ENCODE measurements at places on chromosomes 3 and 15. TPM values are rescaled to one million over a fixed set of nuclear protein-coding genes. Genes with fewer than 3 reads are reported as not detected.

DNAH12 gene
- 0.09 TPM for total RNA-seq

STRIT1 gene
- not detected for total RNA-seq

GRAMD2A gene
- total RNA-seq = 0.63 TPM

GOLGA8S gene
- total RNA-seq = under 0.01 TPM

SLC22A14 gene
- not detected for total RNA-seq

- DNase-seq = no peak
Measured at GRCh38 chr3:146796078-146796477, 190.9 kb upstream of the PLSCR5 start.

DNA sequence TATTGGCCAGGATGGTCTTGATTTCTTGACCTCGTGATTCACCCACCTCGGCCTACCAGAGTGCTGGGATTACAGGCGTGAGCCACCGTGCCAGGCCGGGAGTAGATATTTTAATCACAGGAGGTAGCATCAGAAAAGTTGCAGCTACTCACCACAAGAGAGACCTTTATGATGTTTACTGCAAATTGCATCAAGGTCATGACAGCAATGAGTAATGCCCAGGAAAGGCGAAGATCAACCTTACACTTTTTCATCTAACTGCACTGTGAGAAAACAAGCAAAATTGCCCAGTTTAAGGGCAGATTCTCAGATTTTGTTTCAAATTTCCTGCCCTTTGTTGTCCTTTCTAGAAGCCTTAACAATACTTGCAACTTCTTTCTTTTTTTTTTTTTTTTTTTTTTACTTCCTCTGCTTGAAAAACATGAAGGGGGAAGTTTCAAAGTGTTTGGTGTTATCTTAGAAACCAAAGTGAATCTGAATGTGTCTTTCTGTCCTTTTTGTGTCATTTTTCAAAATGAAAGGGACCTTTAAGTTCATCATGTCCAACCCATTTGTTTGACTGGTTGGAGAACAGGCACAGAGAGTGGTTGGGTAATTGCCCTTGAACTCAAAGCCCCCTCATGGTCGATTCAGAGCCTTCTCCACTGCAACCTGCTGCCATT lies 25.0 kb downstream of the TGFBR2 start:
- no peak for DNase-seq

GRCh38 chr15:87849181-87849580 lies 407.4 kb downstream of the NTRK3 start:
- DNase-seq = peak; percentile 54

DNA sequence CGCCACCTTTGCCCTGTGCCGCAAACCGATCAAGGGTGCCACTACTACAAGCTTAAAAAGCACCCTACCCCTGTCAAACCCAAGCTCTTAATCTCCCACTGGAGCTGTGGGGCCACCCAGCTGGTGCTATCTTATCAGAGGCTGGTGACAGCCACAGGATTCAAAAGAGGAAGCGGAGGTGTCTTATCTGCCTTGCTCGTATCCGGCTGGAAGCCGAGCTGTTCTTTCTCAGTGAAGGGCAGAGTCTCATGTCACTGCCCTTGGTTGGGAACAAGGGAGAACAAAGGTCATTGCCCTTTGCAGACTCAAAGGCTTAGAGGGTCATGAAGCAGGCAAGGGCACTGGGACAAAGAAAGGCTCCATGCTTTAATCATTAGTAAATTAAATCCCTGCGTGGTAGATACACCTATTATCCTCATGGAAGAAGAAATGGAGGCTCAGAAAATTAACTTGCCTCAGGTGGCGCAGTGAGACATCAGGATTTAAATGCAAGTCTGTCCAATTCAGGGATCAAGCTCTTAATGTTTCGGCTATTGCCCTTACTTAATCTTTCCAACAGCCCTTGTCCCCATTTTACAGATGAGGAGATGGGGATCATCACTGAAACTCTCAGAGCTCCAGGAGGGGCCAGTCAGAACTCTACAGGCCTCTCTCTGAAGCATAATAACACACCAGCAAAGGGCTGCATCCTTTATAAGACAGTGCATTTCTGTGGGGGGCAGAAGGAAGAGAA lies 360.0 kb upstream of the PROK2 start:
- no peak for DNase-seq

GRCh38 chr3:186515125-186515524 lies 29.1 kb downstream of the CRYGS start:
- DNase-seq = no peak

DNA sequence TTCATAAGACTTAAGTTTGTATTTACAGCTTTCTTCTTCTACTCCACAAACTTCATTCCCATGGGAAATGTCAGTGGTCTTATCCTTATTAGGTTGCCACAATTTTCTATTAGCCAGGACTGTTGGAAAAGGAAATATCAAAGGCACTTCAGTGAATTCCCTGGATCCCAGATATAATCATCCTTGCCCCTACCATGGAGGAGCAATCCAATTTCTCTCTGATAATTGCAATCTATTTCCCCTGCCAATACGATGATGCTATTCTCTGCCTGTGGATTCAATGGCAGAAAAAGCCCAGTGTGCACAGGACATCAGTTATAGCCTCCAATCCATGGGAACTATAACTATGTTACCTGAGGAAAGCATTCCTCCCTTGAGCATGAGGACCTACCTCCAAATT lies 536.4 kb upstream of the UBE2E2 start:
- DNase-seq = no peak

DNA sequence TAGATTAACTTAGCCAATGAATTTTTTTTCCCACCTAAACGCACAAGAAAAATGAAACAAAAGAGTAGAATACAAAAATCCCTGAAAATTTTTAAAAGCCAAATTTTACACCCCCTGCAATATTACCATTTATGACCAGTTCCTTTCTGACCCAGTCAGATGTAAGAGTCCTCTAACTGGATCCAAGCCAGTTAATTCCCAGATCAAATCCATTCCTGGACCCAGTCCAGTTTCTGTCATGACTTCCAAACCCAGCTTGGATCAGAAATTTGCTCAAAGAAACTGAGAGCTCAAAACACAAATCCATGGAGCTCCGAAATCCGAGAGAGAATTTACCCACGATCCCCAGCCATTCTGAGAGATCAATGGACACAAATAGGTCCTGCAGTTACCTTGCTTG lies 17.0 kb upstream of the ALDH1L1 start:
- no peak for DNase-seq

GRCh38 chr3:155069729-155070128 lies 10.4 kb upstream of the MME start:
- peak; percentile 51 for DNase-seq

DNA sequence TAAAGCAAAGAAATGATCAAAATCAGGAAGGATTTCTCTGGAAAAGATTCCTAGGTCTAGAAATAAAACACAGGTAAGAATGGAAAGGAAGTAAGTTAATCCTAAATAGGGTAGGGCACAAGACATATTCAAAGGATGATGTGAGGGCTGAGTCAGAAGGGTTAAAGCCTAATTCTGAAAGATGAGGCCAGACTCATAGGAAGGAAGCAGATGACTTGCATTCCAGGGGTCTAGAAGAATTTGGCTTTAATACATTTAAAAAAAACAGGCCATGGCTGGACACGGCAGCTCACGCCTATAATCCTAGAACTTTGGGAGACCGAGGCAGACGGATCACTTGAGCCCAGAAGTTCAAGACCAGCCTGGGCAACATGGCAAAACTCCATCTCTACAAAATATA lies 3.2 kb downstream of the SSR3 start:
- DNase-seq = peak; percentile 83

DNA sequence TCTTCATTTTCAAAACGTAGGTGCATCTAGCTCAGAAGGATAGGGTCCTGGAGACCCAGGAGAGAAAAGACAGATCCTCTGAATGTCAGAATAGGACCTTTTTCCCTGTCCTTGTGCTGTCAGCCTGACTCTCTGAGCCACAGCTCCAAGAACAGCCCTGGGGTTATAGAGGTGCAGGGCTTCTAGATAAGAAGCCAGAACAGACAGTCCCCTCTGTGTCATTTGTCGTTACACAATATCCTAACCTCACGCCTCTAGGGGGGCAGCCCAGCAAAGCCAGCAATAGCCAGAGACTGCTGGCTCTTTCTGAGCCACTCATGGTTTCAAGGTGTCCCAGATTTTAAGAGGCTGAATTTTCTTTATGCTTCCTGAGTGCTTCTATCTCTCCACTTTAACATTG lies 153.2 kb upstream of the THBS1 start:
- no peak for DNase-seq

GRCh38 chr3:186633481-186633880 lies 6.7 kb upstream of the FETUB start:
- DNase-seq = no peak

DNA sequence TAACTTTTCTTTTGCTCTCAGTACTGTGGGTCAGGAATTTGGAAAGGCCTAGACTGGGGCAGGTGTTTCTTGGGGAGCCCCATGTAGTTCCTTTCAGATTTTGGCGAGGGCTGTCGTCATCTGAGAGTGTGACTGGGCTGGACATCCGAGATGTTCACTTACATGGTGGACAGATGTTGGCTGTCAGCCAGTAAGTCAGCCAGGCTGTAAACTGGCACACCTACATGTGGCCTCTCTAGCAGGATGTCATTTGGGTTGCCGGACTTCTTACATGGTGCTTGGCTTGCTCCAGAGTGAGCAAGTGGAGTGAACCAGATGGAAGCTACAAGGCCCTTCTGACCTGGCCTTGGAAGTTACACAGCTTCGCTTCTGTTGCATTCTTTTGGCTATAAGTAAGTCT lies 20.7 kb downstream of the TATDN2 start:
- no peak for DNase-seq

DNA sequence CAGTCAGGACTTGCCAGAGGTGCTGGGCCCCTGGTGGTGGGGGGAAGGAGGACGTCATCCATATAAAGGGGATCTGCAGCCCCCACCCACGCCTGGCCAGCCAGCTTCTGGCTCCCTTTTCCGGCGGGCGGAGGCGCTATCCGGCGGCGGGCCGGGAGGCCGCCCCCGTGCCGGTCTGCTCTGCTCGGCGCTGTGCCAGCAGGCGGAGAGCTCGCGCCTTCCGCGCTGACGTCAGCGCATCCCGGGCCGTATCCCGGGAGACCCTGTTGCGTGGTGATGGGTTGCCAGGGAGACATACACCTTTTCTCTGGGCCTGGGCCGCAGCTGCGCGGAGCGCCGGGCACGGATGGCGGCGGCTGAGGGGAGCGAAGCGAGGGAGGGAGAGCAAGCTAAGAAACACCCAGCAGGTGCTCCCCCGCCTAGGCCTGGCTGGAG lies 1.1 kb downstream of the FAM131A start:
- DNase-seq = peak; percentile 86

DNA sequence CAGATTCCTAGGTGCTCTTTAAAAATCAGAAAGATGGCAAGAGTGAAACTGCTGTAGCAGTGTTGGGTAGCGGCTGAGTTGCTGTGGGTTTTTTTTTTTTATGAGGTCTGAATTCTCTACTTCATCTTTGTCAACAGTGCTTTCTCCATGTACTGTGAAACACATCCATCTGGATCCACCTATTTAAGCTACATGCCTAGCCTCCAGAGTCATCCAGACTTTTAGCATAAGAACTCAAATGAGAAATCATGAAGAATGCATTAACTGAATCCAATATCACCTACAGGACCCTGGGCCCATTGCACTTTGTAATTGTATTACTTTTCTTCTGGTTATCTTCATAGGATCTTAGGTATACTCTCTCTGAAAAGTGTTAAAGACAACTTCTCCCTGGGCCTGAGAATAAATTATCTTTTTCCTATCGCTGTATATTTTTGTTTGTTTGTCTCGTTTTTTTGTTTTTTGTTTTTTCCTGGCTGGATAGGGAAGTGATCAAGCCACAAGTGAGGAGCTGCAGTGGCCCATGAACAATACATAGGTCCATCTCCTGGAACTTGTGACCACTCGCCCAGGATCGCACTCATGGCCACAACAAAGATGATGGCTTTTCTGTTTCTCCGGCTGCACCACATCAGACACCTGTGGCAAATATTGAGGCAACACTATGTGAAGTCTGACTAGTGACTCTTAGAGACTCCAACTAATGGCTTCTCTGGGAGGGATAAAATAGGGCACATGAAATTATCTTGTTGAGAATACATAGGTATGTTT lies 609.9 kb upstream of the AGTR1 start:
- DNase-seq = no peak

GRCh38 chr3:123300583-123300982 lies 98.8 kb downstream of the SEC22A start:
- DNase-seq = no peak

DNA sequence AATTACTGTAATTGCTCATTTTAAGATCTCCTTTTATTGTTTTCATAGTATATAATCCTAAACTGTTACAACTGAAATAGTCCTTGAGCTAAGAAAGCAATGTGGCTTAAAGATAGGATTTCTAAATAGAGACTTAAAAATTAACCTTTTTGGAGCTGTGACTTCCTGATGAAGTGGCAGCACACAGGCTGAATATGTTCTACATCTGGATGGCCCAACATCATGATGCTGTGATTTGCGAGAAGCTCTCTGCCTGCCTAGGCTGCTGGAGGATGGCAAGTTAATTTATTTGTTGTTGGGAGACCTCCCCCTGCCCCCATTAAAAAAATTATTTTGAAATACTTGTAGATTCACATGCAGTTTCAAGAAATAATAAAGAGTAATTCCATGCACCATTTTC lies 134.5 kb downstream of the IGF1R start:
- DNase-seq = no peak

DNA sequence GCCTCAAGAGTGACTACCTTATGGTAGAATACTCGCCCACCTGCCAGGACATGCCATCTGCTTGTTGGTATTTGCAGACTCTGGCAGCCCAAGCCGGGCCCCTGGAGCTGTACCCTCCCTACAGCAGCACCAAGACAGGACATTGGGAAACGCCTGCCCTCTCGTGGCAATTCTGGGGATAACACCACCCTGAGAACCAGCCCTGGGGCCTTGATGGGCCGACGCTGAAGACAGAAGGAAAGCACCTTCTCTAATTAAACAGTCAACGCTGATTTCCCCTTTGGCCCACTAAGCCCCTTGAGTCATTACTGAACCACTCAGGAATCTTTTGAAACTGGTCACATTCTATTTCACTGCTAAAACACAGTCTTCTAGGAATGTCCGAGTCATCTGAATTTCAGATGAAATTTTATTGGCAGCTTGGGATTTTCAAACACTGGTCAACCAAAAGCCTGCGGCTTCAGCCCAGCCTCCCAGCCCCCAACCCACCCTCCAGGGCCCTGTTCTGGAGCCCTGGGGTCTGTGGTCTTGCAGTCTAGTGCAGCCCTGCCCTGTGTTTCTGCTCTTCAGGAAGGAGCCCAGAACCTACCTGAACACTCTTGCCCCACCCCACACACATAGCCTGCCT lies 91.3 kb downstream of the TMEM266 start:
- DNase-seq = peak; percentile 66

GRCh38 chr3:78918361-78919020 lies 849.3 kb downstream of the ROBO1 start:
- DNase-seq = peak; percentile 57

All from fibroblast of the aortic adventitia (primary cell).